ENCODE measurements at places on chromosomes 12 and 14.

- DNase-seq: no peak
Measured at GRCh38 chr14:91021991-91022621, 38.3 kb downstream of the RPS6KA5 start.

DNA sequence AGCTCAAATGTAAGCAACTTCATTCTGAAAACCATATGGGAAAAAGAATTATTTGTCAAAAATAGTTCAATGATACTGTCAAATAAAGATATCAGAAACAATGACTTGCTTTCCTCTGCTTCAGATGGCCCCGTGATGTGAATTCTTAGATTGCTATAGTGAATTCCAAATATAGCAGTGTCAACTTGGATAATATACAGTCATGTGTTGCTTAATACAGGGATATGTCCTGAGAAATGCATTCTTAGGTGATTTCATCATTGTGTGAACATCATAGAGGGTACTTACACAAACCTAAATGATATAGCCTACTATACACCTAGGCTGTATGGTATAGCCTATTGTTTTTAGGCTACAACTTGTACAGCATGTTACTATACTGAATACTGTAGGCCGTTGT is 108.7 kb upstream of the MIS18BP1 start:
- DNase-seq: no peak

GRCh38 chr12:112514926-112515642 is 96.3 kb downstream of the PTPN11 start:
- no peak for DNase-seq

- DNase-seq: no peak
Measured at GRCh38 chr12:27464220-27464554, 17.7 kb downstream of the SMCO2 start.

DNA sequence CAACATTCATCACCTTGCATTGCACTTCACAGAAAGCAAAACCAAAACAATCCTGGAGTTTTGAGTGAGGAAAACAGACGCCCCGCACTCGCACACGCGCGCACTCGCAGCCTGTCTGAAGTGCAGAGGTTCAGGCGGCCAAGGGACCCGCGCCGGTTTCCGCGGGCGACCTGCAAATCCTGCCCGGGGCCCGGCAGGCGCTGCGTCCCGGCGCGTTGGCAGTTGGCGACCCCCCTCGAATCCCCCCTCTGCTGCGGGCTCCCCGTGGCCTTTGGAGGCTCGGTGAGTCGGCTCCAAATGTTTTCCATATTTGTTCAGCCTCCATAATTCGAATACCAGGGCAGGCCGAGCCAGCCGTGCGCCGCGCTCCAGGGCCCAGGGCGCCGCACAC is at the start of gene SSPN:
SSPN (plus strand) TSS at position 324 of the 391 bp plus-strand sequence. CDS start 100 bp downstream, outside the sequence.
- peak; percentile 54 for DNase-seq

- no peak for DNase-seq
Measured at GRCh38 chr12:100359248-100359647, 2.4 kb downstream of the SLC17A8 start.

GRCh38 chr12:119699199-119699760 is 31.3 kb downstream of the PRKAB1 start:
- no peak for DNase-seq

- DNase-seq: peak; percentile 96
Measured at GRCh38 chr12:122965851-122966742, at the start of gene ABCB9. Gene ABCB9 (minus strand): TSS chr12:122966463. CDS start chr12:122960235, 6,228 bp downstream.

GRCh38 chr12:42763682-42764081 is 174.1 kb upstream of the PRICKLE1 start:
- no peak for DNase-seq

DNA sequence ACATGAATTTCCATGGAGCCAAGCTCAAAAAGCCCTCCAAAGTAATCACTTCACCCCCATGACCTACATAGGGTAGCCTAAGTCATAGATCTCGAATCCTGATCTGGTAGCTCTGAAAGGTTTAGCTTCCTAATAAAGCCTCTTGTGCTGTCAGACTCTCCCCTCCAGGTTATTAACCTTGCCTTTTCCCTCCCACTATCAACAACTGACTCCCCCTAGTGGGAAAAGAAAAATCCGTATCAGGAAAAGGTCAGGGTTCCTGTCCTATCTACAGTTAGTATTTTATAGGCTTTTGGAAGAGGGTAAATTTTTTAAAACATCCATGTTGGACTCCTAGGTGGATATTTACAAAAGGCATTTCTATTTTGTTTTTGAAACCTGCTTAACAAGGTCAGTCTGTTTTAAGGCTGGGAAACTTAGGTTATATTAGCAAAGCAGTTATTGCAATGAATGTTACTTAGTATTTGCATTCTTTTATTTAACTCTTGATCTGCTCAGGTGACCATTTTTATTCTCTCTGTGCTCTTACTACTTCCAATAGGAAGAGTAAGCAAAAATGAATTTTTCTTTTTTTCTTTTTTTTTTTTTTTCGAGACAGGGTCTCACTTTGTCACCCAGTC is 8.0 kb downstream of the YY1 start:
- peak; percentile 80 for DNase-seq

DNA sequence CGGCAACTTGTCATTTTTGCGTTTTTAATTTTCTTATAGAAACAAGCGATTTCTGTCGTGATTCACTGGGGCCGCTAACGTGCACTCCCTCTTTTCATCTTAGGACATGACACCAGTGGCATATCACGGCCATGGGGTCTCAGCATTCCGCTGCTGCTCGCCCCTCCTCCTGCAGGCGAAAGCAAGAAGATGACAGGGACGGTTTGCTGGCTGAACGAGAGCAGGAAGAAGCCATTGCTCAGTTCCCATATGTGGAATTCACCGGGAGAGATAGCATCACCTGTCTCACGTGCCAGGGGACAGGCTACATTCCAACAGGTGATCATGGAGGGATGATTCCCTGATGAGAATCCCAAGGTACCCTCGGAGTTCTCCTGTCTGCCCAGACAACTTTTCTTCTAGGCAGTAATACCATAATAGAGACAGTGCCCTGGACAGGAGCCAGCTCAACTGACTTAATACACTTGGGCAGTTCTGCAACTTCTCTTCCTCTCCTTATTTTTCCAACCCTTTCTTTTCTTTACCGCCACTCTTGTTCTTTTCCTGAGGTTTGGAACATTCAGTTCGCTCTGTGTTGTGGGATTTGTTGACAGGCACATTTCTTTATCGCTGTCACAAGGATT is 821 bp downstream of the TMEM106C start:
- peak; percentile 34 for DNase-seq

GRCh38 chr14:39568809-39569538 is 136.7 kb upstream of the FBXO33 start:
- DNase-seq: no peak

- no peak for DNase-seq
Measured at GRCh38 chr14:85380881-85381280, 149.1 kb upstream of the FLRT2 start.

GRCh38 chr12:66751432-66752113 is 72.7 kb upstream of the GRIP1 start:
- DNase-seq: peak; percentile 33

DNA sequence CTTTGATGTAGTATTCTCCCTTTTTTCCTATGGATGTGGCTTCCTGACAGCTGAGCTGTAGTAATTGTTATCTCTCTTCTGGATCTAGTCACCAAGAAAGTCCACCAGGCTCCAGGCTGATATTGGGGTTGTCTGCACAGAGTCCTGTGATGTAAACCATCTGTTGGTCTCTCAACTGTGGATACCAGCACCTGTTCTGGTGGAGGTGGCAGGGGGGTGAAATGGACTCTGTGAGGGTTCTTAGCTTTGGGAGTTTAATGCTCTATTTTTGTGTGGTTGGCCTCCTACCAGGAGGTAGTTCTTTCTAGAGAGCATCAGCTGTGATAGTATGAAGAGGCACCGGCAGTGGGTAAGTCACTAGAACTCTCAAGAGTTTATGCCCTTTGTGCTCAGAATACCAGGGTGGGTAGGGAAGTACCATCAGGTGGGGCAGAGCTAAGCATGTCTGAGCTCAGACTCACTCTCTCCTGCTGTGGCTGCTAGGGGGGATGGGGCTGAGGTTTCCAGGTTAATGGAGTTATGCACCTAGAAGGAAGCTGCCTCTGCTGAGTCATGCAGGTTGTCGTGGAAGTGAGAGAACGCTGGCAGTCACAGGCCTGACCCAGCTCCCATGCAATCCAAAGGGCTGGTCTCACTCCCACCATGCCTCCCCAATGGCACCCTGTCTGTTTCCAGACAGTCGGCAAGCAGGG is 3.0 kb upstream of the TAS2R14 start:
- DNase-seq: peak; percentile 77

- DNase-seq: no peak
Measured at GRCh38 chr12:80556566-80556965, 112.5 kb downstream of the PTPRQ start.

DNA sequence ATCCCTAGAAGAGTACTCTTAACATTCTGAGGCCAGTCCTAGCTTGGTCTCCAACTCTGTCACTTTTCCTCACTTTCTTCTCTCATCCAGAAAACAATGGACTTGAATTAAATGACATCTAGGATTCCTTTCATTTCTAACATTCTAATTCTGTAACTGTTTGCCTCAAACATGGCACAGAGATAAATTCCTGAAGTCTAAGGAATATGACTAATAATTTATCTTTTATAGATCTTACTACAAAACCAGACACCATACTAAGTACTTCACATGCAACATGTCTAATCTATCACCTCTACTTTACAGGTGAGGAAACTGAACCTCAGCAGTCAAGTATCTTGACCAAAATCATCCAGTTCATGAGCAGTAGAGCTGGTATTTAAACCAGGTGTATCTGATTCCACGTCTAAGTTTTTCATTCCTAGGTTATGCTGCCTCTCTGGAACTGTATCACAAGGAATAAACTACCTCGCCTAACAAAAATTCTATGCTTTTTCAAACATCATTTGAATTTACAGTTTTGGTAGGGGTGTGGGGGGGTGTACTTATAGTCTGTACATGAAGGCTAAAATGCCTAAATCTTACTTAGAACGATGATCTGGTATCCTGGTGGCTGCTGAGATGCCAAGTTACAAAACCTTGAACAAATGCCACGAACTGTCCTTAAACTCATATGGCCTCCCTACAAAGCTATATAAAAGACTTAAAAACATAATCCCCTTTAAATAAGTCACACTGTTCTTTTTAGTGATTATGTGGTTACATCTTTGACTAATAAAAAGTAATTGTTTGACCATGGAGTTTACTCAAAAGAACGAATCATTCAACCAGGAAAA is 41.6 kb downstream of the ATXN2 start:
- DNase-seq: peak; percentile 40

DNA sequence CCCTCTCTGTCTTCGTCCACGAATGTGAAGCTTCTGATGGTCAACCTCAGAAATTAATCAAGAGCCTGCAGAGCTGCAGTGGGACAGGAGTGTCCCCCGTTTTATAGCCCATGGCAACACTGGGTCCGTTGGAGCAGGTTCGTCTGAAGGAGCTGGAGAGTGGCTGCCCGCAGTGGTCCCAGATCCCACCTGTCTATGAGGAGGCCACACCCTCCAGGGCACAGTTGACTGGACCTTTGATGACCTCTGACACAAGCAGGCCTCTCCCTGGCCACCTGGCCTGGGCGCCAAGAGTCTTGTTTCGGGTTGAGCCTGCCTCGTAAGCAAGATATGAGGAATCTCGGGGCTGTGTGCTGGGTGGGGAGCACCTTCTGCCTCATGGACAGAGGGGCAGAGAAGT is 100.7 kb upstream of the SFSWAP start:
- no peak for DNase-seq

GRCh38 chr12:54383041-54383609 is 1.4 kb downstream of the ZNF385A start:
- peak; percentile 70 for DNase-seq

- DNase-seq: peak; percentile 32
Measured at GRCh38 chr12:52241205-52241842, 8.3 kb downstream of the KRT7 start.

DNA sequence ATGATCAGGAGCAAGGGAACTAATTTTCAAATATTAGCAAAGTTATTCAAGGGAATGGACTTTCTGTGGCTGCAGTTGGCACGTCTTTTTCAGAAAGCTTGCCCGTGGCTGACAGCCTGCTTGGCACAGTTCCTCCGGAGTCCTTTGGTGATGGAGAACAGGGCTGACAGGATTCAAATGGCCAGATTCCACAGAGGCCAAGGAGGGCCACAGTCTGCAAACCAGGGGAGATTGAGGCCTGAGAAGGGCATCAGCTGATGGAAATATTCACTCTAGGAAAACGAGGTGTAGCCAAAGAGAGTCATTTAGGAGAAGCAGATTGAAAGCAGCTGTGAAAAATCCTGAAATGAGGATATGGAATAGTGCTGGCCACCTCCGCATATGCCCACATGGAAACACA is 178.3 kb downstream of the EMP1 start:
- no peak for DNase-seq

DNA sequence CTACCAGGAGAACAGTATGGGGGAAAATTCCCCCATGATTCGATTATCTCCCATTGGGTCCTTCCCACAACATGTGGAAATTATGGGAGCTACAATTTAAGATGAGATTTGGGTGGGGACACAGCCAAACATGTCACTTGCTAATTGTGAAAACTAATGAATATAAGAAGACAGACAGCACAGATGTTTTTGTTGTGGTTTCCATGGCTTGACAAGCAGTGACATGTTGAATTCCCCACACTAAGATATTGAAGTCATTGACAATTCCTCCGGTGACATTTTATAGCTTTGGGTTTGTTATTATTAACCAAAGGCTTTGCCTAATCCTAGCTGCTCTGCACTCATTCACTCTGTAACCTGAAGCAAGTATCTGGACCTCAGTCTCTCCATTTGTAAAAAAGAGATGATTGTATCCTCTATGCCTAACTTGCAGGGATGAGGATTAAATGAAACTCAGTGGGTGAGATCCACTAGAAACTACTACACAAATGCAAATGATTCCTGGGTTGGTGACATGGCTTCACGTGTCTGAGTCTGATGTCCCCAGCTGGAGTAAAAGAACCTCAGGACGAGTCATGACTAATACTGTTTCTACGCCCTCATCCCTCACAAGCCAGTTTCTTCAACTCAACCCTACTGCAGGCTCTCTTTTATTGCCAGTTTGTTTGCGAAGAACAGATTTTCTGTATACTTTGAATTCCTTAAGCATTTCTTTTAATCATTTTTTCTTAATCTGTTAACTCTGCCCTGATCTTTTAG is 71.6 kb downstream of the ASCL1 start:
- no peak for DNase-seq

GRCh38 chr14:66315548-66315947 is 170.6 kb upstream of the CCDC196 start:
- no peak for DNase-seq

Measured in PC-3 (cell line).